ENCODE measurements at places on chromosomes 6 and 20.

DNA sequence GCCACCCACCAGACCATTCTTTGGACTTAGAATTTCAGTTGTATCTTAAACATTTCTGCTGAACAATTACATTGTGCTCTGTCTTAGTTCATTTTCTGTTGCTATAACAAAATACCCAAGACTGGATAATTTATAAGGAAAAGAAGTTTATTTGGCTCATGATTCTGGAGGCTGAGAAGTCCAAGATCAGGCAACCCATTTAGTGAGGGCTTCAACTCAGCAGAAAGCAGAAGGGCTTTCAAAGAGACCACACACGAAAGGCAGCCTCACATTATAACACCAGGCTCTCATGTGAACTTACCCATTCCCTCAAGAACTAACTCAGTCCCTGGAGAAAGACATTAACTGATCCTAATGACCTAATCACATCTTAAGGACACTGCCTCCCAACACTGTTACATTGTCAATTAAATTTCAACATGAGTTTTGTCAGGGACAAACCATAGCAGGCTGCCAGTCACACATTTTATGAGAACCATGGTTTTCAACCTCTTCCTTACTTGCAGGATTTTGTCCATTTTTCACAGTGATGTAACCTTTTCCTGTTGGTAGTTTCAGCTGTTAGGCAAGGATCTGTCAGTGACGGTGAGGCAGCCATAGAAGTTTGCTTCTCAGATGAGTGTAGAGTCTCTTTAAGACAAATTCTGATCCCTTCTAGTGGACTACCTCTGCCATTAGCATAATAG is 399.6 kb upstream of the SOX4 start:
- peak; percentile 51 for DNase-seq

GRCh38 chr6:28693751-28694443 is 168.2 kb downstream of the GPX5 start:
- no peak for DNase-seq

GRCh38 chr20:47355489-47356219 is 845 bp downstream of the ZMYND8 start:
- DNase-seq = peak; percentile 35

- DNase-seq = no peak
These were observed 44.3 kb downstream of the PHACTR1 start for GRCh38 chr6:12760911-12761310.

DNA sequence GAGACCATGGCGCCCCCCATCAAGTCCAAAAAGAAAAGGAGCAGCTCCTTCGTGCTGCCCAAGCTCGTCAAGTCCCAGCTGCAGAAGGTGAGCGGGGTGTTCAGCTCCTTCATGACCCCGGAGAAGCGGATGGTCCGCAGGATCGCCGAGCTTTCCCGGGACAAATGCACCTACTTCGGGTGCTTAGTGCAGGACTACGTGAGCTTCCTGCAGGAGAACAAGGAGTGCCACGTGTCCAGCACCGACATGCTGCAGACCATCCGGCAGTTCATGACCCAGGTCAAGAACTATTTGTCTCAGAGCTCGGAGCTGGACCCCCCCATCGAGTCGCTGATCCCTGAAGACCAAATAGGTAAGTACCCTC is 41.7 kb upstream of the NAA20 start:
- no peak for DNase-seq

- DNase-seq = no peak
These were observed 204.5 kb downstream of the ZDHHC14 start for GRCh38 chr6:157585274-157586087.

DNA sequence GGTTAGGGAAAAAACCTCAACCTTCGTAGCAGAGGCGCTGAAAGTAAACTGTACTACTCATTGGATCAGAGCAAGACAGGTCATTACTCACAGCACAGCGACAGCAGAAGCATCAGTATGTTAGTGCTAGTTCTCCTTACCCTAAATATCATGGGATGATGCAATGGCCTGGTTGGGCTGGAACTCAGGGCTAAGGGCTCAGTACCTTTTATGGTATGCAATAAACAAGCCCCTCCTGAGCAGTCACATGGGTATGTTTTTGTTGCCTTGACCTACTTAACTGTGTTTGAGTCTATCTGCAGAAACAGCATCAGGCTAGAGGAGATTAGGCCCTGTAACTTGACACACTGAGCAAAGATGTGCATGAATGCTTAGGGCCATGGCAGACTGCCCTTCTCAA is 369.4 kb upstream of the IMPG1 start:
- DNase-seq = no peak

DNA sequence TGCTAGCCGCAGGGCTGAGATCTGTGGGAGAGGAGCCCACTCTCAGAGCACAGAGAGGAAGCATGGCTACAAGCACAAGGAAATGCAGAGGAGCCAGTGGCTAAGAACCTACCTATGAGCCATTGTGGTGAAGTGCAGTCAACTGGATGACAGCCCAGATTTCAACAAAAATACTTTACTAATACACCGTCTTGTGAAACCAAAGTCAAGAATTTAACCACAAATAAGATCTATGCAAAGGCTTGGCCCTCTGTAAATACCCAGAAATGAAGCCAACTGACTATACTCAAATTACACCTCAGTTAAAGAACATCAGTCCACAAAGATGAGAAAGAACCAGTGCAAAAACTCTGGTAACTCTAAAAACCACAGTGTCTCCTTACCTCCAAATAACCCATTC is 40.1 kb upstream of the PTCHD4 start:
- no peak for DNase-seq

GRCh38 chr20:3909952-3910366 is 20.8 kb downstream of the PANK2 start:
- no peak for DNase-seq

GRCh38 chr20:63295846-63296245 is 2.9 kb downstream of the COL20A1 start:
- no peak for DNase-seq
